ENCODE measurements at places on chromosomes 11 and 22.

- DNase-seq, result no peak
Observed at GRCh38 chr11:47396049-47396320, 12.4 kb upstream of the SLC39A13 start.

DNA sequence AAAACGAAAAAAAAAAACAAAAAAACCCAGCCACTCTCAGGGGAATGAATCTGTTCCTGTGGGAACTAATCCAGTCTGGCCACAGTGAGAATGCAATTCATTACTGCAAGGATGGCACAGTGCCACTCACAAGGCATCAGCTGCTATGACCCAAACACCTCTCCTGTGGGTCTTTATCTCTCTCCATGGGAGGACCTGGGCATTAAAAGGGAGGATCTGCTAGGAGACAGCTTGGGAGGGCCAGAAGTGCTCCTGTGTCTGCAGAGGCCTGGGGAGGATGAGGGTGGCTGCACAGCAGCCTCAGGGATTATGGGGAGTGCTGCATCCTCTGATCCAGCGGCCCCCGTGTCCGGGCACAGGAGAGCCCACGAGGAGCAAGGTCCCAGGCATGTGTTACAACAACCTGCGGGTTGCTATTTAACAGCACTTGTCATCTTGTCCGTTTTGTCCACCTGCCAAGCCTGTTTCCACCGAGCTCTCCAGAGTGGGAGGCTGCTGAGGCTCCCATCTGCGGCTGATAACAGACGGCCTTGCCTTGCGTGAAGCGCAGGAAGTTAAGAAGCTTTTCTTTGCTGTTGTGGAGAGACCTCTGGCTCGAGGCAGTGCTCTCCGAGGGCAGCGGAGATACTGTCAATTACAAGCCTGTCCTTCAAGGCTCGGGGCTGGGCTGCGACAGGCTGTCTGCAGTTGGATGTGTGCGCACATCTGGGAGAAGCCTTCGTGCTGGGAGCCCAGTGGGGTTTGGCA is 97.7 kb downstream of the NXPE2 start:
- DNase-seq, result no peak

DNA sequence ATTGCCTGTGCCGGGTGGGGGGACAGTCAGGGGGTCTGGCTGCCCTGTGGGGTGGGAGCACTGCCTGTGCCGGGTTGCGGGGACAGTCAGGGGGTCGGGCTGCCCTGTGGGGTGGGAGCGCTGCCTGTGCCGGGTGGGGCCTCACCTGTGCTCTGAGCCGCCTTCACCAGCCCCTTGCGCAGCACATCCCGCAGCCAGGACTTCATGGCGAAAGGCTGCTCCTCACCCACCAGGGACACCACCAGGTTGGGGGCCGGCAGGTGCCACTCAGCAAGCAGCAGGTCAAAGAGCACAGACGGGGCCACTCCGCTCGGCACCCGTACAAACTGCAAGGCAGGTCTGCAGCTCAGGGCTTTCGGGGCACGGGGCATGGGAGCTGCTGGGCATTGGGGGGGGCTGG is 21.4 kb downstream of the TSSC4 start:
- DNase-seq, result no peak

- DNase-seq, result no peak
Observed at GRCh38 chr11:78074756-78075155, 4.9 kb downstream of the NDUFC2 start.

- no peak for DNase-seq
Observed at GRCh38 chr11:111107501-111107900, 138.0 kb upstream of the POU2AF2 start.

DNA sequence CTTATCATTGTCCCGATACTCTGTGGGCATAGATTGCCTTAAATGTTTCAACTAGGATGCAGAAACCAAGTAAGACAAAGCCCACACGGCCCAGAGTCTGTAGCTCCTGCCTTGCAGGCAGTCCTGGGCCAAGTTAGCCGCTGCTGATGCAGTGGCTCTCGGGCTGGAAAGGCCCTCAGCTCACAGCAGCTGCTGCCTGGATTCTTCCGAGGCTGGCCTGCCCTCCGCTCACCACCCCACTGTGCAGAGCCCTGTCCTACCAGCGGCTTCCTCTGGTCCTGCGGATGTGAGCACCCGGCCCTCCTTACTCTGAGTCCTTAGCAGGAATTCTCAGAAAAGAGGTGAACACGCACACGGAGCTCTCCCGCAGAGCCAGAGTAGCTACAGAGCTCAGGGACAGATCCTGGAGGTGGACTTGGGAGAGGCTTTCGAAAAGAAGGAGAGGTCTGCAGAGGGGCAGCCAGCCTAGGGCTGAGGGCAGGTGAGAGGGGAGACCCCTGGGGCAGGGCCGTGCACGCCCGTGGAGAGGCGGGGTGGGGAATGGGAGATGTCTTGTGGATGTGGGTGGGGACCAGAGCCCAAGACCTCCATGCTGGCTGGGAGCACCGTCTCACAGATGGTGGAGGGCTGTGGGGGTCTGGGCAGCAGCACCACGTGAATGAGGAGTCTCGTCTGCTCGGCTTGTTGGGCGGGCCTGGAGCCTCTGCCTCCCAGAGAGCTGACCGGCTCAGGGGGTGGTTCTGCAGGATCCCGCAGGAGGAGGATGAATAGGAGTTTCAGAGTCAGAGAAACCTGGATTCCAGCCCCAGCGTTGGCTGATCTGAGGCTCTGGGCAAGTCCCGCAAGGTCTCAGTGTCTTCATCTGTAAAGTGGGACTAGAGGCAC is 117.4 kb upstream of the B3GAT1 start:
- DNase-seq, result no peak

GRCh38 chr11:100011697-100012096 is 675.4 kb upstream of the ARHGAP42 start:
- no peak for DNase-seq

- DNase-seq, result no peak
Observed at GRCh38 chr22:20380486-20380885, 13.5 kb upstream of the ZNF74 start.

DNA sequence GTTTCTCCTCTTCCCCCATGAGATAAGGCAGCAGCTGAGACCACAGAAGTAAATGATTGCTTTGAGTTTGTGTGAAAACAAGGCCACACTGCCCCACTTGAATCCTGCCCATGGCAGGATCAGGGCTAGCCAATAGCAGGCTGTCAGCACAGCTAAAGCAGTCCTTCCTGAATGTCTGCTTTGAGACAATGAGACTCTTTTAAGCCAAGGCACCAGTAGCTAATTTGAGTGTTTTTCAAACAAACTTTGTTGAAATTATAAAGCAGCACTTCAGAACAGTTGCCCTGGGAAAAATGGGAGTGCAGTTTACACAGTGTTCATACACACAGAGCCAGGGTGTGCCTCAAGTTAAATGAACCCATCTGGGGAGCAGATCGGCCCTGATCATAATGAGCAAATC is 103.5 kb upstream of the OR5AK2 start:
- no peak for DNase-seq

- peak; percentile 56 for DNase-seq
Observed at GRCh38 chr22:17057959-17058814, 26.6 kb upstream of the IL17RA start.

DNA sequence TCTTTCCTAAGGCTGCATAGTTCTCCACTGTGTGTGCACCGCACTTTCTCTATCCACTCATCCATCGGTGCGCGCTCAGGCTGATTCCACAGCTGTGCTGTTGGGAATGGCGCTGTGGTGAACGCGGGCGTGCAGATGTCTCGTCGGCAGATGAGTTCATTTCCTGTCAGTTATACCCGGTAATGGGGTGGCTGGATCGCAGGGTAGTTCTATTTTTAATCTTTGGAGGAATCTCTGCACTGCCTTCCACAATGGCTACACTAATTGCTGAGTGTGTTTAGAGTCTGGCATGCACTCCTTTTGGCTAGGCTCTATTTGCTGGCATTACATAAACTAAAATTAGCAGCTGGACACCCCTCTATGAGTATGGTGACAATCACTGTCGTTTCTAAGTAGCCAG is 27.9 kb upstream of the KRTAP5-7 start:
- DNase-seq, result peak; percentile 14

GRCh38 chr11:101466352-101466751 is 117.5 kb downstream of the TRPC6 start:
- DNase-seq, result no peak

DNA sequence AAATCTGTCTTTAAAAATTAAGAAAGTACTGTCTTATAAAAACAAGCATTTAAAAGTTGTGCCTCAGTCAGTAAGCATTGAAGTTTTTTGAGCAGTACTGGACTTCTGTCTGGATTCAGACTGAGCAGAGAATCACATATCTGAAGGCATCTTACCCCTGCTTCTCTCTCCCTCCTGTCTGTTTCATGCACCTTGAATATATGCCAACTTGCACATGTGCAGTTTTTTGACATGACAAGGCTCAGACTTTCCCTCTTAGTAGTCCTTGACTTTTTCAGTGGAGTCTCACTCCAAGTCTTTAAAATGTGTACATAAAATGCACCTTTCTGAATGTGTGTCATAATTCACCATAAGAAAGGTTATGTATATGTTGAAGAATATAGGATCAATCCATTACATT is 19.8 kb downstream of the SPECC1L start:
- no peak for DNase-seq

GRCh38 chr11:103076361-103076760 is 15.6 kb downstream of the DCUN1D5 start:
- DNase-seq, result no peak

- DNase-seq, result no peak
Observed at GRCh38 chr22:46941968-46942798, 179.7 kb downstream of the TBC1D22A start.

GRCh38 chr11:66956689-66957290 is 1.4 kb downstream of the PC start:
- DNase-seq, result no peak

GRCh38 chr22:45843031-45843430 is 133.9 kb downstream of the WNT7B start:
- DNase-seq, result no peak

- DNase-seq, result no peak
Observed at GRCh38 chr11:2149864-2150847, 10.9 kb downstream of the INS start.

- DNase-seq, result no peak
Observed at GRCh38 chr11:130606178-130606577, 157.7 kb downstream of the ADAMTS15 start.

DNA sequence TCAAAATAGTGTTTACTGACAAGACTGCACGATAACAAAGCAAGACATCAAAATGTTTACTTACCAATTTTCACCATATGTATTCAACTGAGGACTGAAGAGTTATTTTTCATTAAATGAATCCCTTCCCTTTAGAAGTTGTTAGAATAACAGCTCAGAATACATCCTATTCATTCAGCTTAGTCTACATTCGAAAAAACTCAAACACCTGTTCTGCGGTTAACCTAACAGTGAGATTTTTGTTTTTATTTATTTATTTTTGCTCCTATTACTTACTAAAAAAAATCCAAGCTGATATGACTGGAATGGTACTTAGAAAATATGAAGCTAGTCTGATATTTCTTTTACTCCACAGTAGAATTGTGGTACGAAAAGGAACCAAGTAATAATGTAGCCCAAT is 10.0 kb downstream of the KCNA4 start:
- no peak for DNase-seq

DNA sequence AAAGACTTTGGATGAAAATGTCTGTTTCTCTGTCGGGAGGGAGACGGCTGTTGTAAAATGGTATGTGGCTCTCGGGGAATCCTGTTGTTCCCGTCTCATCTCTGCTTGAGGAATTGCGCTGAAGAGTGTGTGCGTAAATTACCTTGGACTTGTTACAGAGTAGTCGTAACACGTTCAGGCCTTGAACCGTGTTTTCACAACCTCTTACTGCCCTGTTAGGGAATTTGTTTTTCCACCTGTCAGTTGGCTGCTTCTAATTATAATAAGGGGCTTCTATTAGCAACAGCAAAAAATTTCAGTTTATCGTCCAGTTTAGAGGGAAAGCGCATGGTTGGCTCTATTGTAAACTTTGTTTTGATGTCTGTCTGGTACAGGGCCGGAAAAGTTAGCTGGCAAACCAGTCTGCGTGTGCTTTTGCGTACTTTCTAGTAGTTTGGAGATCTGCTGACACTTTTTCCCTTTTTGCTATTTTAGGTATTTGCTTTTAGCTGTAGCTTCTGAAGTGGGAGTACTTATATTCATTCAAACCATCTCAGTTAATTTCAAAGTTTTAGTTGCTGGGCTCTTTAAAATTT is 1.5 kb downstream of the HIPK3 start:
- peak; percentile 19 for DNase-seq

- no peak for DNase-seq
Observed at GRCh38 chr22:45033136-45033535, 23.3 kb upstream of the PHF21B start.

DNA sequence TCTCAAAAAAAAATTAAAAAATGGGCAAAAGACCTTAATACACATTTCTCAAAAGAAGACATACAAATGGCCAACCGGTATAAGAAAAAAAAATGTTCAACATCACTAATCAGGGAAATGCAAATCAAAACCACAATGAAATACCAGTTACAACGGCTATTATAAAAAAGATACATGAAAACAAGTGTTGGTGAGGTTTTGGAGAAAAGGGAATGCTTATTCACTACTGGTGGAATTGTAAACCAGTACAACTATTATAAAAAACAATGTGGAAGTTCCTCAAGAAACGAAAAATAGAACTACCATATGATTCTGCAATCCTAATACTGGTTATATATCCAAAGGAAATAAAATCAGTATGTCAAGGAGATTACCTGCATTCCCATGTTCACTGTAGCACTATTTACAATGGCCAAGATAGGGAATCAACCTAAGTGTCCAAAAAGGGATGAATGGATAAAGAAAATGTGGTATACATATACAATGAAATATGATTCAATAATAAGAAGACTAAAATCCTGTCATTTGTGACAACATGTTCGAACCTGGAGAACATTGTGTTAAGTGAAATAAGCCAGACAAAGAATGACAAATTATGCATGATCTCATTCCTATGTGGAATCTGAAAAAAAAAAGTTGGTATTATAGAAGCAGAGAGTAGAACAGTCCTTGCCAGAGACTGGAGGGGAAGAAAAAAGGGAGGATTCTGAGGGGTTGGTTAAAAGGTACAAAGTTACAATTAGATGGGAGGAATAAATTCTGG is 256.9 kb upstream of the PITPNB start:
- no peak for DNase-seq

GRCh38 chr22:27772081-27772983 is 29.2 kb downstream of the MN1 start:
- no peak for DNase-seq

Data from activated CD4-positive, alpha-beta T cell treated with anti-CD3 and anti-CD28 coated beads, Interleukin-2, Interleukin-4, amounts not matched to agents 100 ng/mL and 50 ng/mL, durations not matched to agents 16 hours and 8 hours (primary cell).